ENCODE measurements at places on chromosomes 5 and 9.

GRCh38 chr9:129146441-129146941, 31.6 kb downstream of the IER5L start:
- peak; percentile 35 for DNase-seq

DNA sequence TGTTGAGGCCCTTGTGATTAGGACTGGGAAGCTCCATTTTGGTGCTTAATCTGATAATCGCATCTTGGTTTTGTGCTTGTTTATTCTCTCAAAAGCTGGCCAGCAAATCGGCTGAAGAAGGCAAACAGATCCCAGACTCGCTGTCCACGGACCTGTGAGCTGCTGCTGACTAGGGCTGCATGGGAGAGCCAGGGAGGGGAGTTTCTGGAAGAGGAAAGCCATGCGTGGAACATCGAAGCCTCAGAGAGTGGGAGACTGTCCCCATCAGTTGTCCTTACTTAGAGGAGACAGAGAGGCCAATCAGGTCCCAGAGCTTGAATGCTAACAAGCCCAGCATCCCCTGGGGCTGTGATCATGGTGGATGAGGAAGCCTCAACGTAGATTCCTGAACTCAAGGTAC, 23.0 kb upstream of the FOXI1 start:
- no peak for DNase-seq

GRCh38 chr9:138114501-138115245, 237.1 kb downstream of the CACNA1B start:
- no peak for DNase-seq

DNA sequence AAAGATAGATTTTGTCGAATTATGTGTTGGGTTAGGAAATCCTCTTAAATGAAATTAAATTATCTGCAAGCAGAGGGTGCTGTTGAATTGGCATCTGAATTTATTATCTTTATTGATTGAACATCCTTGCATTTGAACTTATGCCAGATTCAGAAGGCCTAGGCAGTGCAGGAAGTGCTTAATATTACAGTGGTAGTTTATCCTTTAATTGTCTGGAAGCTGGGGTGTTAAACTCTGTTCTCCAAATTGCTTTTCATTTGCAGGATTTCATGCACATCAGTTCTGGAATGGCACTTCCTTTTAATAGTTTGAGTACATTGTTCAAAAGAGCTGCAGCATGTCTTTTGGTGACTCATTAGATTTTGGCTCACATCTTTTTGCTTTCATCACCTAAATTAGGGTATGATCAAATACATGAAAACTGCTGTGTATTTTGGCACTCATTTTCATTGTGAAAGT, 186.3 kb downstream of the KDM4C start:
- DNase-seq = peak; percentile 78

GRCh38 chr9:117679416-117679815, 24.8 kb upstream of the TLR4 start:
- no peak for DNase-seq

DNA sequence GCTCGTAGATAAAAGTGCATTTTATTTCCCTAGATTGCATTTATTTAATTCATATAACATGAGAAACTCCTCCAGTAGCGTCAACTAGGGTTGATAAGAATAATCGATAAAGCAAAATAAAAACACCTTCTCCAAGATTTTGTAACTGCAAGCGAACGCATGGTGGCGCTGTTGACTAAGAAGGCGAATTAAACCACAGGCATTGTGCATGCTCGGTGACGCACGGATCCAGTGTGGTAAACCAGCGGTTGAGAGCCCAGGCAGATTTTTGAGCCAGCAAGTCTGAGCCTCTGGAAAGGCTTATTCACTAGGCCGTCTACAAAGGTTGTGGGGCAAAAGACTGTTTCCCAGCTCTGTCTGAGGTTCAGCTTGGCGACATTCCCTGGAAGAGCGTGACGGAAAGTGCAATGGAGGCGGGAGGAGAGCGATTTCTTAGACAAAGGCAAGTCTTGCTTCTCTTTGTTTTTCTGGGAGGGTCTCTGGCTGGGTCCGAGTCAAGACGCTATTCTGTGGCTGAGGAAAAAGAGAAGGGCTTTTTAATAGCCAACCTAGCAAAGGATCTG, at the start of gene PCDHB3:
Gene PCDHB3, plus strand, starts transcription at position 231 of the 563 bp plus-strand sequence. Its CDS starts 177 bp downstream, at position 408.
- peak; percentile 3 for DNase-seq

DNA sequence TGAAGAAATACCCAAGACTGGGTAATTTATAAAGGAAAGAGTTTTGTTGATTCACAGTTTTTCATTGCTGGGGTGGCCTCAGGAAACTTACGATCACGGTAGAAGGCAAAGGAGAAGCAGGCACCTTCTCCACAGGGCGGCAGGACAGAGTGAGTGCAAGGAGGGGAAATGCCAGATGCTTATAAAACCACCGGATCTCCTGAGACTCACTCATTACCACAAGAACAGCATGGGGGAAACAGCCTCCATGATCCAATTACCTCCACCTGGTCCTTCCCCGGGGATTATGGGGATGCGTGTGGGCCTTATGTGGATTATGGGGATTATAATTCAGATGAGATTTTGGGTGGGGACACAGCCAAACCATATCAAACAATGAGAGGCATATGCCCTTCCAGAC, 18.5 kb upstream of the RORB start:
- DNase-seq = no peak

- peak; percentile 28 for DNase-seq
Measured at GRCh38 chr5:78841767-78842166, 143.3 kb downstream of the ARSB start.

DNA sequence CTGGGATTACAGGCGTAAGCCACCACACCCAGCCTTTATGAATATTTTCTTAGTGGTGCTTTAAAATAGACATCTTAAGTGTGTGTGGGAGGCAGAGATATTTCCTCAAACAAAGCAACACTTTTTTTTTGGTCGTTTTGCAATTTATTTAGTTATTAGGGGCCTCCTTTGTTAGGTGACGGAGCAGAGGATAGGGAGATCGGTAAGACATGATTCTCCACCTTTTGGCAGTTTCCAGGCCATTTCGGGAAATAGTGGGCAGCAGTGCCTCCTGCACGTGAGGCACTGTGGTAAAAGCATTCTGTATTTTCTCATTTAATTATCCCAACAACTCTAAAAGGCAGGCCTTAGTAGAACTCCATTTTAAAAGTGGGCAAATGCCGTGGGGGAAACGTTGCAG, 1.9 kb downstream of the OCLN start:
- no peak for DNase-seq

GRCh38 chr9:79663300-79663699, 91.5 kb downstream of the TLE4 start:
- DNase-seq = no peak

DNA sequence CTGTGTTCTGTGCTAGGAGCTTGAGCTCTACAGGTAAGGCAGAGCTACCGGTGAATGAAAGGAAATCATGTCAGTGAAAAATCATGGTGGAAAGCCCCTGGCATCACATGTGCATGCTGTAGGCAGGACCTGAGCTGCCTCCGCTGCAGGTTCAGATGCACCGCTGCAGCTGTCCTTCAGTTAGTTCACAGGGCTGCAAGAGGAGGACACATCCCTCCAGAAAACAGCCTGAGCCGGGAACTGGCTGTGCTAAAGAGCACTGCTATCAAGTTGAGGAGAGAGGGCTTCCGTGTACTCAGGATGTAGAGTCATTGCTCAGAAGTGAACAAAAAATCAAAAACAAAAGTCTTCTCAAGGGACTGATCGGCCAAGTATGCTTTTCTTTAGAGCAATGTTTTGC, 138.6 kb downstream of the ERCC6L2 start:
- no peak for DNase-seq

DNA sequence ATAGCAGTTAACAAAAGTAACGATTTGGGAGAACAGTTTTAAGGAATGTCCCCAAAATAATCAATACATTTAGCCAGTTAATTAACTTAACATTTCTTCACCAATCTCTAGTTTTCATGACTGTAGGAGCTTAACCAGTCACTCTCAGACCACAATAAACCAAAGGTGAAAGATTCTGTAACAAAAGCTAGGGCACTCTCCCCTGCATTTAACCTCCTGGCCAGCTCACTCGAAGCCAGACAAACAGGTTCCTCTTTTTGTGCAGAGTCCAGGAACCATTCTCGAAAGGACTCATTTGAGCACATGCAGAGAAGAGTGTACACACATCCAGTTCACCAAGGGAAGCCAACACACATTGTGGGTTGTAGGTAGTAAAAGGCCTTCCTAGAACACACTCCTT, 6.5 kb downstream of the IL7R start:
- DNase-seq = no peak

DNA sequence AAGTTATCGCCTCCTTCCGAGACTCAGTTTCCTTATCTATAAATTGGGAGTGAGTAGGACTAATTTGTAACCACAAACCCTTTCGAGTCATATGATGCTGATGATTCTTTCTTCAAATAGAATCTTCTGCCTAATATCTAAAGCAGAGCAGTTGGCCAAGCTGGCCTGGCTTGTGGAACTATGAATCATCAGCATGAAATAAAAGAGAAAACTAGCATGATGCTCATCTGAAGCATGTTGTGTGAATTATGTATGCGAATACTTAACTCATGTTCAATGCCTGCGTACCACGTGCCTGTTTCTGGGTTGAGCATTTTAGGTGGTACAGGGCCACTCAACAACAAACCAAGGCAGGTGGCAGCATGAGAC, 15.0 kb upstream of the ORM1 start:
- peak; percentile 52 for DNase-seq

- peak; percentile 31 for DNase-seq
Measured at GRCh38 chr5:160390787-160391696, 8.8 kb downstream of the FAM200C start.

DNA sequence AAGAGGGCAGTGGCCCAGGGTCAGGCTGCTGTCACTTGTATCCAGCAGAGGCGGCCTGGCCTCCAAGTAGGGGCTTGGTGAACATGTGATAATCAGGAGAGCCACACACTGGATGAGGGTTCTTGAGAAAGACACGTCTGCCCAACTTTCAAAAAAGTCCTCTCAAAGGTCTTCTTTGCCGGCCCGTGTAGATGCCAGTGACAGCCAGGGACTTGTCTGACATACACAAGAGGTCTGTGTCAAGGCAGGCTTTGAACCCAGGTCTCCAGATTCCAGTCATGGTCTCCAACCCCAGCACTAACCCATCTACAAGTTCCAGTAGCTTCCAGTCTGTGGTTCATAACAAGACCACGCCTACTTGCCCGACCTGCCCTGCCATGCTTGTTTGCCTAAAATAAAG, 7.9 kb upstream of the AMBP start:
- no peak for DNase-seq

- peak; percentile 81 for DNase-seq
Measured at GRCh38 chr5:159240301-159240870, 22.7 kb upstream of the UBLCP1 start.

GRCh38 chr9:125845271-125845808, 98.2 kb downstream of the PBX3 start:
- no peak for DNase-seq

DNA sequence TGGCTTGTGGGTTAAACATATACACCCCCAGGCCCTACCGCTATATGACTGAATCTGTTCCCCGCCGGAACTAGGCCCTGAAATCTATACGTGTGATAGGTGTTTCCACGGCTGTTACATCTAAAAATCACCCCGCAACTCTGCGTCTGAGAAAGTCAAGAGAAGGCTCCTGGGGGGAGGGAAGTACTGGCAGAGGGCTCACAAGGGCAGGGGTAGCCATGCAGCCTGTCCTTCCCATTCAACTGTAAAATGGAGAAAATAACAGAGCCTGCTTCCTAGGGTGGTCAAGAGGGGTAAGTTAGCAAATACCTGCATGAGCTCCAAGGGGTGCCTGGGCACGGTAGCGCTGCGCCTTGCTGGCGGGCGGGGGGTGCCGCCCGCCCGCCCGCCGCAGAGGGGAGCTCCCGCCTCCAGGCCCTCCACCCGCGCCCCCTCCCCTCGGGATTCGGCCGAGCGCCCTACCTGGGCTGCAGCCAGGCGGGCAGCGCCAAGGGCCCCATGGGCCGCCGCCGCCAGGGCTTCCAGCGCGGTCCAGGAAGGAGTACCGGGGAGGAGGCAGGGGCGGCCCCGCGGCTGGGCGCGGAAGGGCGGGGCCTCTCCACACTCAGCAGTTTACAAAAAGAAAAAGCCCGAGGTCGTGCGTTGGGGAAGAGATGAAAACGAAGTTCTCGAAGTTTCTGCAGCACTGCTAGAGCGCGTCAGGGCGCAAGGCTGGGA, at the start of gene HACD4:
Gene HACD4, minus strand, starts transcription at position 550 of the 717 bp plus-strand sequence. Its CDS starts 50 bp downstream, at position 500.
- DNase-seq = peak; percentile 47

DNA sequence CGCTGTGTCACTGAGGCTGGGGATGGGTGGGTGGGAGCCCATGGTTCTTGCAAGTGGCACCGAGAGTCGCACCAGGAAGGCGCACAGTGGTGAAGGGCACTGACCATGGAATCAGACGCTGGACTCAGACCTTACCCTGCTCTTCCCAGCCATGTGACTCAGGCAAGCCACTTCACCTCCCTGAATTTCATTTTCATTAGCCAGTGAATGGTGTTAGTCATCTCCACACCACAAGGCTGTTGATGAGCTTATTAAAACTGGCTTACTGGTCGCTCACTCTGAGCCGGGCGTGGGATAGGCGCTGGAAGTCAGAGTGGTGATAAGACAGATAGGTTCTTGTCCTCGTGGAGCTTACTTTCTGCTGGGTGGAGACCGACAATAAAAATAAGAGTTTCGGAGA, 25.1 kb downstream of the FGF18 start:
- DNase-seq = peak; percentile 48

GRCh38 chr5:26245321-26245720, 793.1 kb downstream of the CDH9 start:
- no peak for DNase-seq
